Motor neuron (in vitro differentiated cells): ENCODE measurements at places on chromosomes 3 and 15. TPM values are rescaled to one million over a fixed set of nuclear protein-coding genes. Genes with fewer than 3 reads are reported as not detected.

Gene CCNB2
- total RNA-seq = 28.7 and 28.9 TPM in 2 replicates

Gene GOLGA6L9
- 1.6 and 1.7 TPM in 2 replicates for total RNA-seq

Gene MYLK
- 6.0 and 7.0 TPM in 2 replicates for total RNA-seq

Gene GATA2
- total RNA-seq = 0.53 and 1.8 TPM in 2 replicates

Gene TMEM158
- 2.9 and 3.8 TPM in 2 replicates for total RNA-seq

Gene STT3B
- total RNA-seq = 59.0 and 66.4 TPM in 2 replicates

Gene QARS1
- 165 and 190 TPM in 2 replicates for total RNA-seq

Gene SUCNR1
- 17.2 and 19.7 TPM in 2 replicates for total RNA-seq

Gene CNTN4
- total RNA-seq = 19.0 and 19.5 TPM in 2 replicates

Gene GOLGA6B
- total RNA-seq = 3.5 TPM in 1 of 2 replicates, not detected in the other

Gene SUSD5
- total RNA-seq = 0.20 and 0.22 TPM in 2 replicates

Gene WDR53
- 5.7 and 7.6 TPM in 2 replicates for total RNA-seq

Gene SCN11A
- 0.46 and 0.55 TPM in 2 replicates for total RNA-seq

Gene CFAP92
- total RNA-seq = 1.4 and 2.1 TPM in 2 replicates

Gene SLCO3A1
- total RNA-seq = 15.7 and 16.1 TPM in 2 replicates
